PC-9 (cell line): ENCODE measurements at places on chromosomes 13 and 19.

DNA sequence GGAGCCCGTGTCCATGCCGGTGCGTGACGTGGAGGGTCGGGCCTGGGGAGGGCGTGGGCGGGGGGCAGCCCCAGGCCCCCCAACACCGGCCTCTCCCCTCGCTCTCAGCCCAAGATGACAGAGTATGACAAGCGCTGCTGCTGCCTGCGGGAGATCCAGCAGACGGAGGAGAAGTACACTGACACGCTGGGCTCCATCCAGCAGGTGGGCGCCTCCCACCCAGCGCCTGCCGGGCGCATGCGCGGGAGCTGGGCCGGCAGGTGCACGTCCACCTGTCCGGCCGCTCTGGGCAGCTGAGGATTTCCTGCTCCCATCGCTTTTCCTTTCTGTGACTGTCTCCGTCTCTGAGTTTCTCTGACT is 49.8 kb downstream of the VAV1 start:
- DNase-seq = no peak

DNA sequence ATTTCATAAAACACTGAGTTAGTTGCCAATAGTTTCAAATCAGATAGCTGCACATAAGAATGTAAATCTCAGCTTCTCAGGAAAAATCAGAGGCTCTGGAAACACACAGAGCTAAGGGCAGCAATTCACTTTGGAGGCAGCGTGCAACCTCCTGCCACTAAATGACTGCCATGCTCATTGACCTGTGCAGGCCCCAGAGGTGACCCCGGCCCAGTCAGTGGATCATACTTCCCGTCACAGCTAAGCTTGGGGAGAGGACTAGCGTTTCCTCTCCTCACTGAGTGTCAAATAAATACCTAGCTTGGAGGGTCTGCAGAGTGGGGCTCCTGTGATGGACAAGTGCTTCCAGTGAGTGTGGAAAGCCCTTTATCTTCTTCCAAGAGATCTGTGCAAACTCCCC is 67.2 kb downstream of the UQCRFS1 start:
- DNase-seq = no peak

GRCh38 chr13:83297586-83298290 is 584.5 kb downstream of the SLITRK1 start:
- DNase-seq = no peak

DNA sequence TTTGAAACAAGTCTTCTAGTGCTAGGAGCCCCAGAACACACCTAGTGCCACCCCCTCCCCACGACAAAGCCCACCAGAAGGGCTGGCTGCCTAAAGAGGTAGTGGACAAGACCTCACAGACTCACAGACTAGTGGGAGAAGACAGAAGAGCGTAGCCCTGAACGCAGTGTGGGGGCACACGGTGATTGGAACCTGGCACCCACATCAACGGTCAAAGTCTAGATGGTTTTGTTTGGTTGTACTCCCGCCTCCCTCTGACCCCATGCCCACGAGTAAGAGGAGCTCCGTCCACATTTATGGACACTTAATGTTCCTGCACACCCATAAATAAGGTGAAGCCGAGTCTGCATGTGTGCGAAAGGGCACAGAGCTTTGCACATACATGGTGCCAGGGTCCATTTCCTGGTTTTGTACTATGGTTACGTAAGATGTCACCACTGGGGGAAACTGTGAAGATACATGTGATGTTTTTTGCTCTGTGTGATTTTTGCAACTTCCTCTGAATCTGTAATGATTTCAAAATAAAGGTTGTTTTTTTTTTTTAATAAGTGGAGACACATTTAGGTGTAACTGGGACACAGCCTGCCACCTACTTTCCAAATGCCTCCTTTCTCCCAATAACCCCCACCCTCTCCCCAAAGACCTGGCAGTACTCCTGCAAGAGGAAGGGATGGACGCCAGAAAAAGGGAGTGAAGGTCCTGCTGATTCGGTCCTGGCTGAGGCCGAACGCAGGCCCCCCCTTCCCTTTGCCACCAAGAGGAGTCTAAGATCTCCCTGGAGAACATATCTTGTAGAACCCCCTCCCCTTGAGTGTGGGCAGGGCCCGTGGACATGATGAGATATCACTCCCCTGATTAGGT is 72.8 kb downstream of the GNG7 start:
- no peak for DNase-seq

DNA sequence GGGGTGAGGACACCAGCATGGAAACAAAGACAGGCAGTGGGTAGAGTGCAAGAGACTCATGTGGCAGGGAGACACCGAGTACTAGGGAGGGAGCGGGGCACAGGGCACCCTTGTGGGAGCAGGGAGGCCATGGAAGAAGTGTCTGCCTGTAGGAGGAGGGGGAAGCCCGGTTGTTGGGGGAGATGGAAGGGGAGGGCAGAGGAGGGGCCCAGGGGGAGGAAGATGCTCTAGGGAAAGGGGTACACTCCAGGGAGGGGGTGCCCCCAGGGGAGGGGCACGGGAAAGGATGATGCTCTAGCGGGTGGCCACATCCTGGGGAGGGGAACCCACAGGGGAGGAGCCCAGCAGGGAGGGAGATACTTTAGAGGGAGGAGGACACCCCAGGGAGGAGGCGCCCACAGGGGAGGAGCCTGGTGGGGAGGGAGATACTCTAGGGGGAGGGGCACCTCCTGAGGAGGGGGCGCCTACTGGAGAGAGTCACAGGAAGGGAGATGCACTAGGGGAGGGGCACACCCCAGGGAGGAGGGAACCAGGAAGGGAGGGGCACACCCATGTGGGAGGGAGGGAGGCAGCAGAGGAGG is 24.9 kb downstream of the CPAMD8 start:
- DNase-seq = no peak

GRCh38 chr19:54485851-54486250 is 12.8 kb upstream of the CDC42EP5 start:
- no peak for DNase-seq

DNA sequence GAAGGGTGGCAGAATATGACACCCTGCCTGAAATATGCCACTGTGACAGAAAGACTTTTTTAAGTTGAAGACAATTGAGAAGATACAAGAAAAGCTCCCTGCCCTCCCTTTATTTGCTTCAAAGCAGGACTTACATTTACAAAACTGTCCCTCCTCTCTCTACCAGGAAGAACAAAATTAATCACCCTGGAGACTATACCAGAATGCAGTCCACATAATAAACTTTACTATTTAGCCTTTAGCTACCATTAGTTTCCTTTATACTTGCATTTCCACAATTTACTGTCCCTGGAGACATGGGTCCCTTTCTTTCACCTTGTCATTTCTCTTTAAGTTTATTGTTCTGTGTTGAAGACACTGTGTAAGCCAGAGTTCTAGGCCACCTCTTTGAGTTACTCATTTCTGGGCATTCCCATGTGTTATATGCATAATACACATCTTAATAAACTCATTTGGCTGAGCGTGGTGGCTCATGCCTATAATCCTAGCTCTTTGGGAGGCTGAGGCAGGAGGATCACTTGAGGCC is 238.8 kb downstream of the RFC3 start:
- no peak for DNase-seq

- no peak for DNase-seq
Measured at GRCh38 chr13:99658261-99658991, 157.2 kb downstream of the TM9SF2 start.

GRCh38 chr19:6718111-6718740 is 2.2 kb downstream of the C3 start:
- no peak for DNase-seq

GRCh38 chr19:55173714-55174409 is 6.2 kb downstream of the SYT5 start:
- peak; percentile 60 for DNase-seq
